ENCODE measurements at places on chromosomes 5 and 9.

- DNase-seq, result no peak
Observed at GRCh38 chr5:103346162-103346748, 87.7 kb downstream of the MACIR start.

- no peak for DNase-seq
Observed at GRCh38 chr5:136037001-136037705, 8.4 kb downstream of the TGFBI start.

- no peak for DNase-seq
Observed at GRCh38 chr9:136247947-136248637, 2.5 kb upstream of the QSOX2 start.

DNA sequence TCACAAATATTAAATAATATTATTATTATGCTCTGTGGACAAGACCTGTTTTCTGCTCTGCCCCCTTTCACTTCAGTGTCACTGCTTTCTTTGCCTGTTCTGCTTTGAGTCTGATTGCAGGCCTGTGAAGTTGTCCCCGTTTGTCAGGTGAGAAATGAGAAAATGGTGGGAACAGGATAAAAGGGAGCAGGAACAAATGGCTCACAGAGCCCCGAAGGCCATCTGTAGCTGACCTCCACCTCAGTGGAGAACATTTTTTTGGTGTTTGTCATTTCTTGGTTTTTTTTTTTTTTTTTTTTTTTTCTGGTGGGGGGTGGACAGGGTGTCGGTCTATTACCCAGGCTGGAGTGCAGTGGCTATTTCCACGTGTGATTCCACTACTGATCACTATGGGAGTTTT lies 13.2 kb upstream of the S100Z start:
- no peak for DNase-seq

DNA sequence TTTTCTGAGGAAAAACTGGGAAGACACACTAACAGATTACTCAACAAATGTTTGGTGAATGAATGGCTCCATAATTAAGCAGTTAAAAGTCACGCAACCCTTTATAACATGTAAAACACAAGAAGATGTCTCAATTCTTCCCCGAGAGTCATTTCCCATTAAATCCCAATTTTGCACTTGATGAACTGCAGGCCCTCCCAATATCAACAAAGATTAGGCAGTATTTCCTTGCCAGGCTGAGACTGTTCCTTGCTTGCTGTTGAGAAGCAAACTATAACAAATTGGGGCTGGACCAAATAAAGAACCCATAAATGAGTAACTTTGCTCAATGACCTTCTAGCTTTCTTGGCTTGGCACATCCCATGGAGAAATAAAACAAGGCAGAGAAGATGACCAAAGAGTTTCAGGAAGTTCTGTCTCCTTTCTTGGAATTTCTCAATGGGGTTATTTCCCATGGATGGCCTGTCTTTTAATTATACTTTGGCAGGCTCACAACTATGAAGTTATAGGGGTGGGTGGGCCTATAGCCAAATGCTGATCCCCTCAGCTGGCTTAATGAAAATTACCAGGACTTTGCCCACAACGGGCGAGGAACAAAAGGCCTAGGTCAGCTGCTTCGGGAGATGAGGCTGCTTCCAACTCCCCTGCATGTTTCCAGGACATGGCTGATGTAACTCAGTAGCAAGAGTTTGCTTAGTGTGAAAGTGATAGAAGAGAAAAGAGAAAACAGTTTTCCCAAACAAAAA lies 243.1 kb upstream of the RFX3 start:
- DNase-seq, result no peak

- DNase-seq, result no peak
Observed at GRCh38 chr5:120454094-120454798, 9.9 kb upstream of the PRR16 start.

GRCh38 chr9:28155671-28156070 lies 582.4 kb upstream of the C9orf72 start:
- DNase-seq, result no peak

DNA sequence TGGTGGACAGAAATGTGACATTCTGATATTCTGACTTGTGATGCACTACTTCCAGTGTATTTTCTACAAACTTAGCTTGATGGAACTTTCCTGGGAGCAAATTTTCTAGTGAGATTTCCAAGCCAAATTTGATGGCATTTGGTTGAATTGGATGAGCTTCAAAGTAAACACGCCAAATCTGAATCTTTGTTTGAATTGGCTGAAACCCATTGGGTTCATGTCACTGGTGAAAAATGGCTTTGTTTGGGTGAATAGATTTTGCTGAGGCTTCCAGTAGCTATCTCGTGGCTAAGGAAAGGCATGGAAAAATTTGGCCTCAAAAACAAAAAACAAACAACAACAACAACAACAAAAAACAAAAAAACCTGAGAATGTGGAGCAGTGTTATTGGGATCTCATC lies 271.1 kb upstream of the RPS23 start:
- DNase-seq, result no peak

DNA sequence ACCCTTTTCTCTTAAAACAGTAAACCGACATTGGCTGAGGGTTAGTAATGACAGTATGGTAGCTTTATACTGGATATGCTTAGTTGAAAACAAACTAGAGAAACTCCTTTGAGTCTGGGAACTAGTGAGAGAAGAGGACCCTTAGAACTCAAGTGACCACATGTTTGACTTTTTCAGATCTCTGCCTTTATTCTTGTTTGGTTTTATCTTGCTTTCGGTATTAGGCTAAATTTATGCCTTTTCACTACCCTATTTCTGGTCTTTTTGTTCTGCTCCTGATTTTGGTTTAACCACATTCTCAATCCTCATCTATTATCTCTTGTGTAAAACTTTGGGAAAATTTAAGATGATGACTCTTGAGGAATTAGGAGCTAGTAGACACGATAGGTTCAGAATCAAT lies 11.0 kb downstream of the SNAPC3 start:
- no peak for DNase-seq

Data from stimulated activated CD8-positive, alpha-beta memory T cell treated with anti-CD3 and anti-CD28 coated beads, Interleukin-4, amount 100 ng/mL, for 1 hour (primary cell).